ENCODE measurements at places on chromosomes 1 and 21.

DNA sequence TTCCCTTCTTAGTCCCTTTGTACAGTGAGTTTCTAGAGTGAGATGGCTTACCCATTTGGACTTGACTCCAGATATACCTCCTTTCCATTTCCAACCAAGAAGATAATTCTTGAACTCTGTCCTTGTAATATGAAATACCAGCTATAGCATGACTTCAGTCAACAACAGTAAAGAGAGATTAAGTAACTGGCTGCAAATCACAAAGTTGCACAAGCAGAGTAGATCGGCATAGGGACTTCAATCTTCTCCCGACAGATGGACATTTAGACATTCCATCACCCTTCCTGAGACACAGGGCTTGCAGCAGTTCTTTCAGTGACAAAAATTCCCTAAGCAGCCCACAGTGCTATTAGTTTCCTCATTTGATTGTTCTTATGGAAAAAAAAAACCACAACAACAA, 44.6 kb downstream of the JAK1 start:
- DNase-seq: no peak

DNA sequence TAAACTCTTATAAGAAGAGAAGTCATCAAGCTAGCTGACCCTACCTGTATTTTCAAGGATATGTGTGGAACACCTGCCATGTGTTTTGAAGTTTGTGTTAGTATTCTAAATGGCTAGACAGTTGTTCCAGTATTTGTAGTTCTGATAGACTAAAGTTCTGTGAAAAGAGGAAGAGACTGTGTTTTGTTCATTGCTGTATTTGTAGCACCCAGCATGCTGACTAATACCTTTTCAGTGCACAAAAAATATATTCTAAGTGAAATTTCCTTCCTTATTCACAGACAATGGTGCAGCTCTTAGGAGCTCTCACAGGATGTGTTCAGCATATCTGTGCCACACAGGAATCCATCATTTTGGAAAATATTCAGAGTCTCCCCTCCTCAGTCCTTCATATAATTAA, 8.2 kb upstream of the METTL18 start:
- DNase-seq: no peak

DNA sequence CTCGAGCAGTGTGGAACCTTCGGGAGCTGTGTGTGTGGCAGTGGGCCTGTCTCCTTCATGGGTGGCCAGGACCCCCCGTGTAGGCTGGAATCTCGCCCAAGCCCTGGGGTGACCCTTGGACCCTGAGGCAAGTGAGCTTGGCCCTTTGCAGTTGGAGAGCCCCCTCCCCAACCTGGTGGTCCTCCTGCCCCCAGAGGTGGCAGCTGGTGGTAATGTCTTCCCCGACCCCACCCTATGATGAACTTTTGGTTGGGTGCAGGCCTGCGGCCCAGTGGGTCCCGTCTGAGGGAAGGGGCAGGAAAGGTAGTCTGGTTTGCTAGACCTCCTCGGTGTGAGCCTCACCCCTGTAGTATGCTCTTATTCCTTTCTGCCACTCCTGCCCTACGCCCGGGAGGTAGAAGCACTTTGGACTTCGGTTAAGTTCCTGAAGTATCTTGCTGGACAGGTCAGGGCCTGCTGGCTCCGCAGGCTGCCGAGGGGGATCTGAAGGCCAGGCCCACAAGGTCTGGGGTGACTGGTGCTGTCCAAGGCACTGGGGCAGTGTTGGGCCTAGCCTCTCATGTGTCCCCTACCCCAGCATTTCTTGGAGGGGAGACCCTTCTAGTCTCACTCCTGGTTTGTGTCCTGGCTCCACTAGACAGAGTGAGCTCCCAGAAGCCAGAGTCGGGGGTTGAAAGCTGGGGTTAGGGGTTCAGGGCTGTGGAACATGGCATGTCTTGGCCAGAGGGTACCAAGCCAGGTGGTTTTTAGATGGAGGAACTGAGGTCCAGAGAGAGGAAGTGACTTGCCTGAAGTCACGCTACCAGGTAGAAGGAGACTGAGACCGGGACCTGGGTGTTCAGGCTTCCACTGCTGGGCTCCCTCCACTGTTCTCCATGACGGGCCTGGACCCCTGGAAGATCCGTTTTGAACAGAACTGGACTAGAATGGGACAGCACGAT, 1.8 kb downstream of the ZNF362 start:
- DNase-seq: no peak

DNA sequence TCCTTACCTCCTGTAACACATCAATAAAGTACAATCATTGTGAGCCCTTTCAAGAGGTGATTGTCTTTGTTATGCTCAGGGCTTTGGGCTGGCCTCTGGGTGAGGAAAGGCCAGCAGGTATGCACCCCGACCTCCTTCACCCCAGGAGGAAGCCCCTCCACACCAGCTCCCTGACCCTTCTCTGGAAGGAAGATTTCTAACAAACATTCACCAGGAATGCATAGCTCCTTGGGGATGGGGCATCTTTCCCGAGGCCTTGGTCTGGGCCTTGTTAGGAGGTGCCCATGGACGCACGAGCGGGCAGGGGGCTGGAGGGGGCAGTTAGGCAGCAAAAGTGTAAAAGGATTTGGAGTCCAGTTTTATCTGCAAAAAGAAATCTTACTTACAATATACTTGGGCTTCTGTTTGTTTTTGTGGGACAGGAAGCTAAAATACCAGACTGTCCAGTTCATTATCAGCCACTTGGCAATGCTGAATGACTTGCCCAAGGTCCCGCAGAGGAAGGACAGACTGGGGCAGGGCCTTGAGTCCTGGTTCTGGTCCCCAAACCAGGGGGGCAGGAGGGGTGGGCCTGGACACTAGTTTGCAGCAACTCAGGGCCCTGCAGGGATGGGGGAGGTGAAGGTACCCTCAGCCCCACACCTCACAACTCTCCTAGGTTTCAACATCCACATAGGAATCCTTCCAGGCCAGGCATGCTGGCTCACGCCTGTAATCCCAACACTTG, 10.1 kb downstream of the ZC3H12A start:
- no peak for DNase-seq

GRCh38 chr1:228342627-228343190, 63.9 kb downstream of the TRIM11 start:
- no peak for DNase-seq

GRCh38 chr1:15432324-15432723, 5.9 kb upstream of the CTRC start:
- no peak for DNase-seq

GRCh38 chr1:153608089-153608682, 4.8 kb downstream of the S100A16 start:
- DNase-seq: no peak

- no peak for DNase-seq
Observed at GRCh38 chr1:91771717-91772116, 114.2 kb downstream of the TGFBR3 start.

DNA sequence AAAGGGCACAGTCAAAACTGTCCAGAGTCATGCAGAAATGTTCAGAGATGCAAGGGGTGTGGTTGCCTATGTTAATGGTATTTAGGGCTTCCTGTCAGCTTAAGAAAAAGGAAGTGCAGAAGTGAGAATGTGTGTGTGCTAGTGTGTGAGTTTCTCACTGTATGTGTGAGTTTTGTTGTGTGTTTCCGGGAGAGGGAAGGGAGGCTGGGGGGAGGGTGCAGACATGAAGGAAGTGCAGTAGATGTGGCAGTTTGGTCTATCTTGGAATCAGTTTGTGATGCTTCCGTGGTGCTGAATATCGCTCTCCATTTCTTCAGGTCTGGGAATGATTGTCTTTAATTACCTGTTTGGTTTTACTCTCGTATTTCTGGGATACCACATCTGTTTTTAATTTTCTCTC, 16.5 kb upstream of the ATP6V1G3 start:
- no peak for DNase-seq

GRCh38 chr1:37274938-37275631, 199.3 kb upstream of the ZC3H12A start:
- no peak for DNase-seq

GRCh38 chr1:25468033-25468432, 37.3 kb downstream of the MACO1 start:
- DNase-seq: no peak

DNA sequence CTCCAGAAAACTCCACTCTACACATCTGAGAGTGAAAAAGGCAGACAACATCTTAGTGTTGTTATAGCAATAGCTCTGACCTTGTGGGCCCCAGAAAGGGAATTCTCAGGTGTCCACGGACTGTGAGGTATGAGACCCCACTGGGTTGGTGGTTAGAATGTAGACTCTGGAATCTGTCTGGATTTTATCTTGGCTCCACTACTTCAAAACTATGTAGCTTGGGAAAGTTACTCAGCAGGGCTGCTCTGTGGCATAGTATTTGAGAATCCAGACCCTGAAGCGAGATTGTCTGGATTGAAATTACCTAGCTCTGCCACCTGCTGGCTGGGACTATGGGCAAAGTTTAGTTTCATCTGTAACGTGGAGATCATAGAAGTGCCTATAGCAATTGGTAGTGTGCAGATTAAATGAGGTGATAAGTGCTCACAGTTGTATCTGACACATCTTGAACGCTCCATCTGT, 25.8 kb downstream of the PRDM2 start:
- no peak for DNase-seq

- no peak for DNase-seq
Observed at GRCh38 chr1:61869691-61870109, 127.4 kb downstream of the PATJ start.

- DNase-seq: no peak
Observed at GRCh38 chr1:98304888-98305287, 356.6 kb upstream of the SNX7 start.

GRCh38 chr21:32099812-32100416, 178.9 kb downstream of the MIS18A start:
- DNase-seq: no peak

GRCh38 chr1:44484155-44484688, 79.2 kb downstream of the RNF220 start:
- DNase-seq: no peak

DNA sequence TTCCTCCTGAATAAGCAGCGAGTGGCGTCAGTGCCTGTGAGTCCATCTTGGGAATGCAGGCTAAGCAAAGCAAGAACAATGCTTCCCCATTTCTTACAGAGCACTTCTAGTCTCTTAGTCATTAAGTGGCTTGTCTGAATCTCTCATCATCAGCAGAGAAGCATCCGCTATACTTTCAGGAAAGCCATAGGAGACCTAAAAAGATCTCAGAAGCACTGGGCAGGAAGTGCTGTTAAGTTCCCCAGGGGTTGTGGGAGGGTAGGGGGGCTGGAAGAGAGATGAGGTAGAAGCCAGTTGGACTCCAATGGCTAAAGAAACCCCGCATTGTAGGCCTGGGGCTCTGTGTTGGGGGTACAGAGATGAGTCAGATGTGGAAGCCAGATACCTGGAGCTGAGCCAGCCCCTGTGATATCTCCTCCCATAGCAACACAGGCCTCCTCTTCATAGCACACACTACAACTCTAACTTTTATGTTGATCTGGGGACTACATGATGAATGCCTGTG, 44.9 kb downstream of the SYT6 start:
- DNase-seq: no peak

DNA sequence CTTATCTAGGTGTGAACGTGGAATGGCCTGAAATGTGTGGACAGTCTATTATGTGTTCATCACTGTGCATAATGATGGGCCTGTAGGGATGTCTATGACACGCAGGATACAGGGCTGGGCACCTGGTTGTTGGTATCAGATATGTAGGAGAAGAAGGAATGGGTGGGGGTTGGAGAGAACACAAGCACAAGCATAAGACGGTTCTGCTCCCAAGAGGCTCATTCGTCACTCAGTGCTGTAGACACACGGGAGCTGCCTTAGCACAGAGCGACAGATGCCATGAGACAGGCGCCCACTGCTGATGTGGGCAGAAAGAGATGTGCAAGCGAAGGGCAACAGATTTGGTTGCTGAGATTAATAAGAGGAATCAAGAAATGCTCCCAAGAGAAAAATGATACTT, 256.2 kb downstream of the DISC1 start:
- DNase-seq: no peak

DNA sequence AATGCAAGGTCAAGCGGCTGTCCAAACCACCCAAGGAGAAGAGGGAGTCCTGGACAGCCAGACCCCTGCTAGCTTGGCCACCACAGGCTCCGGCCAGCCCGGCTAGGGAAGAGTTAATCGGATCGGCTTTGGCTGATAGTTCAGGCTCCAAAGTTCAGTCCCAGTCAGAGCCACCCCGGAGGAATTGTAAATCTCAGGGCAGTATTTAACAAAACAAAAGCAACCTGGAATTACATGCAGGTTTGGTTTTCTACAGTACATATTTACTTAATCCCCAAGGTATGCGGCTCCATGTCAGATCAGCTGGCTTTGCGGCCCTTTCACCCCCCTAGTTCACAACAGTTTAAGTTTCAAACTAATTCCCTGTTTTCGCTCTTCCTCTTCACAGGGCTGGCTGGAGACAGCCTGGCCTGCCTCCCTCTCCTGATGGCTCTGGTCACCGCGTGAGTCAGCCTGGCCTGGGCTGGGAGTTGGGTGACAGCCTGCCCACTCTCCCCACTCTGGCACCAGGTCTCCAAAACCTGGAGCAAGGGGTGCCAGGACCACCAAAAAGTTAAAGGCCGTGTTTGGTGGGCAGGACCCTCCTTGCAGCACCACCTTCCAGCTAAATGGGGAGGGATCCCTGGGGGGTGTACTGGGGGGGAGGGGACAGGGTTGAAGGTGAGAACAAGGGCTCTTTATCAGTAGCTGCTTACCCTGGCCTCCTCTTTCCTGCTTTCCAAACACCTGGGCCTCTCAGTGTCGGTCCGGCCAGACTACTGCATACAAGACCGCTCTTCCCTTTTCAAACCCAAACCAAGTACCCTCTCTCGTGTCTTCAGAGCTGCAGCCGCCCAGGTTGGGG, 1.9 kb downstream of the DHRS3 start:
- peak; percentile 38 for DNase-seq

DNA sequence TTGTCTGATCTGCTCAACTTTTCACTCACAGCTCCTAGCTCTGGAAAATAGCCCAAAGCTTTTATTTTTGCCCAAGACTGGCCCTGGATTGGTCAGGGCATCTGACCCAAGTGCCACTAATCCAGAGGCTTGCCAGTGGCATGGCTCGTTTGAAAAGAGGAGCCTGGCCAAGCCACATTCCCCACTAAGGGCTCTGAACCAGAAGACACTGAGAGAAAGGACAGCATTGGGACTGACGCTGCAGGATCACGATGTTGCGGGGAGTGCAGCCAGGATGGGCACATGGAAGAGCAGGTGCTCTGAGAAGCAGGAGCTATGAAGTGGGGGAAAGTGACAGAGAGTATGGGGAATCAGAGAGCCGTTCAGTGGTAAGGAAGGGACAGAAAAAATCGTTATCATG, 44.9 kb upstream of the TSPAN2 start:
- no peak for DNase-seq

DNA sequence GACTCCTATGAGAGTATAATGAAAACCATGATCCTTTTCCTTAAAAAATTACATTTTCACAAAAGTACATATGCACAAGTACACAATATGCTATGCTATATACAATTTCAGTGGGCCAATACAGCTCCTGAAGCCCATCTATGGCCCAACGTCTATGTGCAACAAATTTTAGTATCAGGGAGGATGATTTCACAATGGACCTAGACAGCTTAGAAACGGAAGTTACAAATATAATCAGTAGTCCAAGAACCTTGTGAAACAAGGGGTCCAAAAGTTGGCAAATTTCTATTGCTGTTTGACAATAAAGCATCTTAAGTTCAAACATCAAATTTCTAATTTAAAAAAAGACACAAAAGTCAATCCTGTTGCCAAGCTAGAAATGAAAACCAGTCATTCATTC, 87.0 kb downstream of the DPYD start:
- no peak for DNase-seq

- DNase-seq: no peak
Observed at GRCh38 chr1:193338194-193338593, 151.8 kb upstream of the B3GALT2 start.
